ENCODE measurements at places on chromosomes 1 and 21. TPM values are rescaled to one million over a fixed set of nuclear protein-coding genes. Genes with fewer than 3 reads are reported as not detected.

The ISG15 gene
- 29.5 TPM for total RNA-seq

The CEP170 gene
- 89.6 TPM for total RNA-seq

DNA sequence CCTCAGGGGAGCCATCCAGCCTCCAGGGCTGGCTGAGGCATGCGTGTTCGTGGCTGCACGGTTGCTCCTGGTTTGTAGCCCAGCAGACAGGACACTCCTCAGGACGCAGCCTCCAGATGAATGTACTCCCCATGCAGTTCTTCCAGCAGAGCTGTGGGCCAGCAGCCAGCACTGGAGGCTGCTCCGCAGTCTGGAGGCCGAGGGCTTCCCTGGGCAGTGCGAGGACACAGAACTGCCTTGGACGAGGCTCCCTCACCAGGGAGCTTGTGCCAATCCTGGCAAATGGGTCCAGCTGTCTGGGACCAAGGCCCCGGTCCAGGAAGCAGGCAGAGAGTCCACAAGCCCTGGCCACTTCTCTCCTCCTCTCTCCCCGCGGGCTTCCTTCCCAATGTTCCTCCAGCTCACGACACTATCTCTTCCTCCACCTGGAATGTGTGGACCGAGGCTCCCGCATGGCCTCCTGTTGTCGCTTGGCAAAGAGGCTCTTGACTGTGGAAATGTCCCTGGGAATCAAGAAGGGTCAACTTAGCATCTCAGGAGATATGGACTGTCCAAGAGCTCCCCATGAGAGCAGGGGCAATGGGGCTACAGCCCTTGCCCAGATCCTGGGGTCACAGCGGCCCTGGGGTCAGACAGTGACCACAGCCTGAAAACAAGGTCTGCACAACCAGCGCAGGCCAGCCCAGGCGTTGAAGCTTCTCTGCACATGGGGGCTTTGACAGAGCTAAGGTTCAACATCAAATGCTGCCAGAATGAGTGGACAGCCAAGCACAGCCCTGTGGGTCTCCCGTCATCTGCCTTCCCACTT, 5.3 kb downstream of the EDN2 start:
- H3K27ac ChIP-seq: no peak overlapping the region
- peaks cover 23% of the 10 kb centered on the region for H3K4me1 ChIP-seq
- H3K27me3 ChIP-seq: no peaks in the 10 kb centered on the region

GRCh38 chr1:20731057-20731991, 1.2 kb downstream of the SH2D5 start:
- H3K36me3 ChIP-seq: no peaks in the 10 kb centered on the region
- H3K4me3 ChIP-seq: peak overlapping the region; percentile 75
- H3K4me1 ChIP-seq: peaks cover 36% of the 10 kb centered on the region
- peaks cover 55% of the 10 kb centered on the region for H3K27me3 ChIP-seq
- no peak for DNase-seq

The SH3BGRL3 gene
- total RNA-seq: 92.9 TPM

DNA sequence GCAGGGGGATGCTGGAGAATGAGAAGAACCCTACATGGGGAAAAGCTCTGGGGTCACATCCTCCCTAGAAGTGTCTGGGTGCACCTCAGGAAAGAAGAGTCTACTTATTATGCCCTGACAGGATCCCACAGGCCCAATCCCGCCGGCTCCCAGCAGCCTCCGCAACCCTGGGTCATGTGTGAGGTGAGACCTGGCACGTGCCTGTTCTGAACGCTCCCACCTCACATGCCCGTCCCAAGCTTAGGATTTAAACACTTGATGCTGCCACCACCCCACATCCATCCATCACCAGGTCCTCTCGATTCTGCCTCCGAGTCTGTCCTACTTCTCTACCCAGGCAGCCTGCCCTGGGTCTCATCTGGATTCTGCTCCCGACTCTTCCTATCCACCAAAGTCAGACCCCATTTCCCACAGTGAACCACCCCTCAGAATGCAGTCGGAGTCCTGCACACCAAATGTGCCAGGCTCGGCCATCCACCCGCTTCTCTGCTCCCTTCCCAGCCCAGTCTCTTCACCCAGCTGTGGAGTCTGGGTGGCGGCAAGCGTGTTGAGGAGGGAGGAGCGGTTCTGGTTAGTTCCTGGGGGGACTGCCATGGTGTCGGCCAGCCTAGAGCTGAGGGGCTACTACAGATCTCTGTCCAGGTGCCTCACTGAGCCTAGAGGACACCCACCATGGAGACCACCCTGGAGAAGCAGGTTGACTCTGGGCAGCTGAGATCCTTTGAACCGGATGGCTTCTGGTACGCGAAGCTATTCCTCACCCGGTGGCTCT, 23.9 kb downstream of the SLC2A1 start:
- no peaks in the 10 kb centered on the region for H3K27me3 ChIP-seq
- DNase-seq: no peak
- peaks cover 81% of the 10 kb centered on the region for H3K4me1 ChIP-seq
- H3K4me3 ChIP-seq: no peak overlapping the region
- peaks cover 79% of the 10 kb centered on the region for H3K36me3 ChIP-seq
- H3K27ac ChIP-seq: peak overlapping the region; percentile 95

The TMEM200B gene
- 19.1 TPM for total RNA-seq

DNA sequence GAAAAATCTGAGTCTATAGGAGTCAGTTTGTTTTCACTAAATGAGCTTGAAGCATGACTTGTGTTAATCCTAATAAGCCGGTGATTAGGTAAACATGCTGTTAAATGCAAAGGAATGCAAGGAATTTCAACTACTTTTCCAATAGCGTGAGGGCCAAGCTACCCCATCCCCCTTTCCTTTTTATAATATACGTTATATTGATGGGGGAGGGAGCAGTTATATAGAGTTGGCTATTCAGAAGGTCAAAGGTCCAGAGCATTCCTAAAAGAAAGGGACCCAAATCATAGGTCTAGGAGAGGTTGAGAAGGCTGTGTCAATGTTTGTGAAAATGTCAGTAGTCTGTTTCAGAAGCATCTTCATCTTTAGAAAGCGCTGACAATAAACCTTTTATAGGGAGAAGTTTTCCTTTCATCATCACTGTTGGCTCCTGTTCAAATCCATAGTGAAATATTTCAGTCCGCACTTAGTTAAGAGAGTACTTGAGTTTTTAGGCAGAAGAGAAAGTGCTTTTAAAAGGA, 3.8 kb downstream of the CCN1 start:
- peaks cover 58% of the 10 kb centered on the region for H3K4me1 ChIP-seq
- H3K36me3 ChIP-seq: peaks cover 36% of the 10 kb centered on the region
- H3K4me3 ChIP-seq: peak overlapping the region; percentile 41
- peaks cover 6% of the 10 kb centered on the region for H3K27me3 ChIP-seq
- H3K27ac ChIP-seq: peak overlapping the region; percentile 74

DNA sequence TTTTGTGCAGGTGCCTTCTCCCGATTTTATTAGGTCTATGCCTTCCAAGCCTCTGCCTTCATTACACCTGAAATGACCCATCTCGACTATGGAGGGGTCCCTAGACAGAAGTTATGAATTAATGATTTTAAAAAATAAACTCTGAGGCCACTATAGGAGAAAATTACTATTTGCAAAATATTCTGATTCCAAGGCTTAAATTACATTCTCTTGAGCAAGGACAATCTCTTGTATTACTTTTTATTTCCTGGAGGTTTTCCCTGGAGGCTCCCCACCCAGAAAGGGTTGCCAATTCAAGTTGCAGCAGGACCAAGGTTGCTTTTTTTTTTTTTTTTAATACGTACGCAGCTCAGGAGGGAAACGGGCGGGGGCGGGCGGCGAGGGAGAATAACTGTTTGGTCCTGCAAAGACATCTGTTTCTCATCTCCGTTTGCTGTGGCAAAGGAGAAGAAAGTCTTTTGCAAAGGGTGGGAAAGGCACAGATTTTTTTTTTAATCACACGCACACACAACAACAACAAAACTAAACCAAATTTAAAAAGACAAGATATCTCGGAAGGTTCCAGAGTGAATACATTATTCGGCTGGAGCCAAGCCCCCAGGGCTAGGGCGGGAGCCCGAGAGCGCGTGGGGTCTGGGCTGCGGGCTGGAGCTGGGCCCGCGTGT, 618 bp upstream of the SERTAD4 start:
- DNase-seq: no peak
- no peak overlapping the region for H3K27ac ChIP-seq
- no peaks in the 10 kb centered on the region for H3K36me3 ChIP-seq
- peak overlapping the region; percentile 84 for H3K4me3 ChIP-seq

The CLCNKB gene
- 2.5 TPM for total RNA-seq

The S100A1 gene
- 2.0 TPM for total RNA-seq

- no peaks in the 10 kb centered on the region for H3K27me3 ChIP-seq
- no peak for DNase-seq
- no peaks in the 10 kb centered on the region for H3K36me3 ChIP-seq
- H3K27ac ChIP-seq: no peak overlapping the region
- H3K4me1 ChIP-seq: peaks cover 39% of the 10 kb centered on the region
These were observed 30.9 kb downstream of the PROX1 start for GRCh38 chr1:214018386-214019268.

The RGS4 gene
- 0.41 TPM for total RNA-seq

DNA sequence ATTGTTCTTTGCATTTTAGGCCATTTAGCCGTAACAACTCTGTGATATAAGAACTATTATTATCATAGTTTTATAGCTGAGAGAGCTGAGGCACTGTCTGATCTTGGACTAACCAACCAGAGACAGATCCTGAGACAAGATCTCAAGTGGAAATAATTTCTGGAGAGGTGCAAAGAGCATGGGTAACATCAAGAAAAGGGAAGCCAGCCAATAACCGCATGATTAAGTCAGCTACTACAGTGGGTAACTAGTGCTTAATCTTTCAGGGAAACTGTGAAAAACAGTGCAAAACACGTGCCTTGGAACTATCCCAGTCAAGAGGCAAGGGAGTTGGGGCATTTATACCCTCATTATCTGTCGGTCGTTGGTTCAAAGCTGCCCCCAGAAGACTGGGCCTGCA, 105.8 kb downstream of the OMA1 start:
- H3K36me3 ChIP-seq: no peaks in the 10 kb centered on the region
- no peak overlapping the region for H3K27ac ChIP-seq
- H3K27me3 ChIP-seq: no peaks in the 10 kb centered on the region
- no peak overlapping the region for H3K4me3 ChIP-seq

GRCh38 chr21:35153671-35154070, 104.6 kb upstream of the RUNX1 start:
- H3K4me1 ChIP-seq: no peaks in the 10 kb centered on the region
- no peak overlapping the region for H3K4me3 ChIP-seq
- no peaks in the 10 kb centered on the region for H3K27me3 ChIP-seq
- H3K27ac ChIP-seq: no peak overlapping the region
- H3K36me3 ChIP-seq: peaks cover 17% of the 10 kb centered on the region
- no peak for DNase-seq

- H3K4me1 ChIP-seq: peaks cover 16% of the 10 kb centered on the region
- H3K36me3 ChIP-seq: peaks cover 5% of the 10 kb centered on the region
- no peak overlapping the region for H3K4me3 ChIP-seq
These were observed 30.7 kb downstream of the SDCCAG8 start for GRCh38 chr1:243286409-243287122.

GRCh38 chr1:161549652-161550051, at the start of gene FCGR3A:
FCGR3A (minus strand) TSS chr1:161549818; CDS start chr1:161549736, 82 bp downstream.
- peaks cover 2% of the 10 kb centered on the region for H3K27me3 ChIP-seq
- no peak for DNase-seq
- H3K4me1 ChIP-seq: no peaks in the 10 kb centered on the region
- H3K4me3 ChIP-seq: no peak within 1 kb of the TSS
- H3K36me3 ChIP-seq: no peaks in the 10 kb centered on the region

The TFF3 gene
- 2.9 TPM for total RNA-seq

- no peak overlapping the region for H3K27ac ChIP-seq
- H3K27me3 ChIP-seq: peaks cover 16% of the 10 kb centered on the region
- no peak overlapping the region for H3K4me3 ChIP-seq
- no peaks in the 10 kb centered on the region for H3K36me3 ChIP-seq
- DNase-seq: no peak
These were observed 2.7 kb upstream of the EDEM3 start for GRCh38 chr1:184757406-184757805.

DNA sequence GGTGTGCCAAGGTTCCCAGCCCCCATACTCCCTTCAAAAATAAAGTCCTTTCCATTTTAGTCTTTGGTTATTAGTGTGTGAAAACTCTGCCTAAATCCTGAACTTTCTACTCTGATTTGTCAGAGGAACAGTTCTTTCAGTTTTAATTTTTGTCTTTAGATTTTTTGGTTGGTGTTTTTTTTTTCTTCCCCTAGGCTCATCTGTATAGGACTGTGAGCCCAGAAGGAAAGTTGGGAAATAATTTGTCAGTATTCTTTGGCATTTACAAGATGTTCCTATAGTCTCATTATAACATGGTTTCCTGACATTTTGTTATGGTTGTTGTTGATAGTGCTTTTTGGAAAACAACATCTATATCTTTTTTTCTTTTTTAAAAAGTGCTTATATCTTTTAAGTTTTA, 38.0 kb downstream of the LAMC1 start:
- no peak overlapping the region for H3K4me3 ChIP-seq
- H3K27ac ChIP-seq: no peak overlapping the region
- no peak for DNase-seq
- H3K27me3 ChIP-seq: no peaks in the 10 kb centered on the region
- H3K4me1 ChIP-seq: peaks cover 4% of the 10 kb centered on the region

GRCh38 chr21:38735626-38736206, 70.0 kb upstream of the ETS2 start:
- peaks cover 24% of the 10 kb centered on the region for H3K4me1 ChIP-seq
- no peaks in the 10 kb centered on the region for H3K36me3 ChIP-seq
- no peak overlapping the region for H3K4me3 ChIP-seq
- DNase-seq: no peak

GRCh38 chr1:244154508-244154871, 103.4 kb downstream of the ZBTB18 start:
- DNase-seq: no peak
- H3K4me3 ChIP-seq: no peak overlapping the region
- no peak overlapping the region for H3K27ac ChIP-seq

The AMY2A gene
- 0.55 TPM for total RNA-seq

DNA sequence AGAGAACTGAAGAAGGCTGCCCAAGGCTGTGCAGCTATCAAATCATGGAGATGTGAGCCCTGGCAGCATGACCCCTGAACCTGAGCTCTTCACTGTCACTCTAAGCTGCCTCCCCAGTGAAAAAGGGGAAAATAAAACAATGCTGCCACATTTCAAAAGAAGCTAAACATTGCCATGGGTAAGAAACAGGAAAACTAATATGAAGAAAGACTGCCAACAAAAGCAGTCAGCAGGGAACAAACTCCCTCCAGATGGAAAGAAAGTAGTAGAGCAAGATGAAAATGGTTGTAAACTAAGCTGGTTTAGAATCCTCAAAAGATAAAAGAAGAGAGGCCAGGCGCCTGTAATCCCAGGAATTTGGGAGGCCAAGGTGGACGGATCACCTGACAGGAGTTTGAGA, 36.2 kb upstream of the CSF1 start:
- no peaks in the 10 kb centered on the region for H3K36me3 ChIP-seq
- no peak overlapping the region for H3K4me3 ChIP-seq
- no peak for DNase-seq
- H3K27ac ChIP-seq: peak overlapping the region; percentile 44
- peaks cover 59% of the 10 kb centered on the region for H3K4me1 ChIP-seq

The C1orf116 gene
- 2.4 TPM for total RNA-seq

Data from WTC11 (cell line).